Temporal lobe (tissue), 4 donors: ENCODE measurements at places on chromosomes 13 and 19. TPM values are rescaled to one million over a fixed set of nuclear protein-coding genes. Genes with fewer than 3 reads are reported as not detected.

GPX4 gene
- 95.9 TPM for total RNA-seq

CYP2A7 gene
- not detected for total RNA-seq

FLT1 gene
- 16.2 TPM for total RNA-seq

CEACAM16 gene
- not detected for total RNA-seq

LRRC8E gene
- under 0.01 TPM for total RNA-seq

SPHK2 gene
- 9.6 TPM for total RNA-seq

DENND1C gene
- 0.25 TPM for total RNA-seq

TRIP10 gene
- total RNA-seq: 2.2 TPM
